Hepatic stellate cell (primary cell): ENCODE measurements at places on chromosomes 1 and 21.

DNA sequence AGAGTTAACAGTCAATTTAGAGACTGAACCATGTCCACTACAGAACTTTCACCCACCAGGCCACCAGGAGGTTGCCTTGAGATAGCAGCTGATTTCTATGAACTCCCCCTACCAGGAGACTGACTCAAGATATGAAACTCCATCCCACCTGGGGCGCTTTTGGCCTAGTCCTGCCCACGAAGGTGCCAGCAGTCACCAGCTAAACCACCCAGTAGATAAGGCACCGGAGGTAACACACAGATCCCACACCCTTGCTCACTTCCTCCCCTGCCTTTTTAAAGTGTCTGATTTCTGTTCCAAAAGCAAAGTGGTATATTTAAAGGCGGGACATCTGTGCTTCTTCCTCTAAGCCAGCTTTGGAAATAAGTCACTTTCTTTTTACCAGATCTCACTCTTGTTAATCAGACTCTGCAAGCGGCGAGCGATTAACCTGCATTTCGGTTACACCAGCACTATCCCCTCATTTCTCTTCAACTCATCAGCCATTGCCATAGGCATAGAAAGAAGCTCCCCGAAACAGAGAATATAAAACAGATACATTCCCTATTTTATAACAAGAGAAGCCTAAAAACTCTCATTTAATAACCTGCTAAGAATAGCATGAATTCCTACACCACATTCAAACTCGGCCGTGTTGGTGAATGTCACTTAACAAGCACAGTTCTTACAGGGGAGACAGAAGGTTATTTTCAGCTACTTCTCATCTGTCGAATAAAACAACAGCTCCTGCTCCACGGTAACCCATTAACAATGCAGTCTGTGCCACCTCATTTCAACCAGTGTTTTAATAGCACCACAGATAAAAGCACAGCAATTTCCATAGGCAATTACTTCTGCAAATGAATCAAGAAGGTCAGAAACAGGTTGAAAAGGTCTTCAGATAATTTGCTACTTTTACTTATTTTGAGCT lies 318.1 kb downstream of the KCNH1 start:
- no peak for DNase-seq

GRCh38 chr1:102751111-102751510 lies 357.2 kb downstream of the COL11A1 start:
- no peak for DNase-seq

DNA sequence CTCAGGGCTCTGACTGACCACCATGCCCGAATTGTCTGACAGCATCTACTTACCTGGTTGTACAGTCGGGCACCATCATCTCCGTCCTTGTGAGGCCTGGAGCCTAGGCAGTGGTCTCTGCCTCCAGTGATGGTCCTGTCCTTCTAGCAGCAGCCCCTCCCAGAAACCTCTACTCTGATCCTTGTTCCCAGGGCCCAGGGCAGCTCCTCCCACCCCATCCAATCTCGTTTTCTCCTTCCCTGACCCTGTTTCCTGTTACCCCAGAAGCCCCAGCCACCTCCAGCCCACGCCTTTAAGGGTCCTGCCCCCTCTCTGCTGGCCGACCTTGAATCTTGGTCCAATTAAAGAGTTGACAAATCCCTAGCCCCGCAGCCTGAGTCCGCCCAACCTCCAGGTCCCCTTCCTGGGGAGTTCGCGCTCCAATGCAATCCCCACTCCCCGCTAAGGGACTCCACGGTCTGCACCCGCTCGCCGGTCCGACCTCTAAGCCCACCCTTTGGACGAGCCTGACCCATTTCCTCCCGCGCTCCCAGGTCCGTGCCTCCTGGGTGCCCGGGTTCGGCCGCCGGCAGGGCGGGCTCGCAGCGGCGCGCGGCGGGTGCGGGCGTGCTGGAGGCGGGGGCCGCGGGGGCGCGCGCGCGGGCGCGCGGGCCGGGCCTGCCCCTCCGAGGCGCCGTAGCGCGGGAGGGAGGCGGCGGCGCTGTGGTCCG lies at the start of gene B4GALT2:
Gene B4GALT2 (plus strand): TSS at position 660 of the 710 bp plus-strand sequence. CDS start 1,951 bp downstream, outside the sequence.
- DNase-seq: peak; percentile 87

DNA sequence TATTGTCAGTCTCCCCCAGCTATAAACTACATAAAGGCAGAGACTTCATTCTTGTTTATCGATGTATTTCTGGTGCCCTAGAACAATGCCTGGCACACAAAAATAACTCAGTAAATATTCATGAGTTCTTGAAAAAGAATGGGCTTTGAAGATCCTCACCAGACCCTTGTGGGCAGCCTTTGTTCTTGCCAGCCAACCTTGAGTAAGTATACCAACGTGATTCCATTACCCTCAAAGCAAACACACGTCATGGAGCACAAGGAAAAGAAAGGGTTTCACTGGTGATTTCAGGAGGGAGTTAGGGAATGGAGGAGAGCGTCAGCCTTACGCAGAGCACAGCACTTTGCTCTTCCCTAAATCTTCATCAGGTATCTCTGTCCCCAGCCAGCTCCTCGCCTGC lies 29.4 kb downstream of the NMNAT2 start:
- no peak for DNase-seq

GRCh38 chr1:8746554-8746953 lies 70.9 kb downstream of the RERE start:
- no peak for DNase-seq

- DNase-seq: no peak
Measured at GRCh38 chr1:71755441-71755840, 526.9 kb downstream of the NEGR1 start.

- DNase-seq: no peak
Measured at GRCh38 chr1:218401998-218402785, 57.1 kb downstream of the TGFB2 start.

DNA sequence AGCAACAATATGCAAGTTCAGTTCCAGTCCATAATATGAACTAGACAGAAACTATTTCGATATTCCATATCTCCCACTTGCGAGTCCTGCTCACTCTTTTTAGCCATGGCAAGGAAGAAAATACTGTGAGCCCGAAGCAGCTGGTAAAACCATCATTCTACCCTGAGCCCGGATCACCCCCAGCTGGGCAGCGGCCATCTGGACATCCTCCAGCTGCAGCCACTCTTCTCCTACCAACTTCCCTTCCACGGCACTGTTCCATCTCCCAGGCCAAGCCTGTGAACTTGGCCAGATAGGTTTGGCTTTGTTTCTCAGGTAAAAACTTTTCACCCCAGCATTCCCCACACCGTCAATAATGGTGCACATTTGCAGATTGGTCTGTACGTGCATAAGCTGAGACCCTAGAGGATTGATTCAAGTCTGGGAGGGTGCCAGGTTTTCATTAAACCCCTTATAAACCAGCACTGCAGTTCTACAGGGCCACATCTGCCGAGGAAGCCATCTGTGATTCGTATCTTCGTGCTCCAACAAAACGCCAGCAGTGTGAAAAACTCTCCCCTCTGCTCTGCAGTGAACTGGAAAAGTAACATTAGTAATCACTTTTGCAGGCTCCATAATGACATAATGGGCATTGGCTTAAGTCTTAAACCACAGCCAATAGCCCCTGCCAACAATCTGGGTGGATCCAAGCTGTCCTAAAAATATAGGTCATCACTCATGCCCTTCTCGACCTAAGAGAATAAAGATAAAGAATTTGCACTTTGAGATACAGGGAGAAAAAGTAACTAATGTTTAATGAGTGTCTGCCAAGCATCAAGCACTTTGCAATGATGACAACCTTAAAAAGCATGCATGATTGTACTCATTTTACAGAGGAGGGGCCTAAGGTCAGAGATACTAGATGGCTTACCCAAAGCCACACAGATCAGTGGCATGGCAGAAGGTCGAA lies 205.1 kb downstream of the PLPP3 start:
- DNase-seq: no peak

GRCh38 chr1:42691157-42691498 lies 8.9 kb downstream of the YBX1 start:
- DNase-seq: no peak

DNA sequence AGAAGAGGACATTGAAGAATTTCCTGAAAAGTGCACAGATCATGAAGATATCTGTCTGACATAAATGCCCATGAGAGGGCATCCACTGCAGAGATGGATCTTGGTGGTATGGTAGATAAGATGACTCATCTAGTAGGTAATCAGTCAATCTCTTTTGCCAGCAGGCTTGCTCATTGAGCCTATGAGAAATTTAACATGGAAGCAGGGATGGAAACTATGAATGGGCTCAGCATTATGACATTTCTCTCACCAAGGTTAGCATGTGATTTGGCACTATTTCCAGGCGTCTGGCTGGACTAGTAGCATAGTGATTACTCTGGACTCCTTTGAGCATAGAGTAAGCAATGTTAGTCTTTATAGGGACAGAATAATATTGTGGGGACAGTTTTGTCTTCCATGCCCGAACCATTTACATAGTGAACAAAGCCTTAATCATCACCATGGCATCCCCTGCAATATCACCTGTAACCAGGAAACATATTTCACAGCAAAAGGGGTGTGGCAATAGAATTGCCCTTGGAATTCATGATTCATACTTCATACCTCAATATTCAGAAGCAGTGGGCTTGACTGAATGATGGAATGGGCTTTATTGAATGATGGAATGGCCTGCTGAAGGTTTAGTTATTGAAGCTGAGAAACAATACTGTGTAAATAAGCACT lies 7.3 kb downstream of the OR2C3 start:
- no peak for DNase-seq

DNA sequence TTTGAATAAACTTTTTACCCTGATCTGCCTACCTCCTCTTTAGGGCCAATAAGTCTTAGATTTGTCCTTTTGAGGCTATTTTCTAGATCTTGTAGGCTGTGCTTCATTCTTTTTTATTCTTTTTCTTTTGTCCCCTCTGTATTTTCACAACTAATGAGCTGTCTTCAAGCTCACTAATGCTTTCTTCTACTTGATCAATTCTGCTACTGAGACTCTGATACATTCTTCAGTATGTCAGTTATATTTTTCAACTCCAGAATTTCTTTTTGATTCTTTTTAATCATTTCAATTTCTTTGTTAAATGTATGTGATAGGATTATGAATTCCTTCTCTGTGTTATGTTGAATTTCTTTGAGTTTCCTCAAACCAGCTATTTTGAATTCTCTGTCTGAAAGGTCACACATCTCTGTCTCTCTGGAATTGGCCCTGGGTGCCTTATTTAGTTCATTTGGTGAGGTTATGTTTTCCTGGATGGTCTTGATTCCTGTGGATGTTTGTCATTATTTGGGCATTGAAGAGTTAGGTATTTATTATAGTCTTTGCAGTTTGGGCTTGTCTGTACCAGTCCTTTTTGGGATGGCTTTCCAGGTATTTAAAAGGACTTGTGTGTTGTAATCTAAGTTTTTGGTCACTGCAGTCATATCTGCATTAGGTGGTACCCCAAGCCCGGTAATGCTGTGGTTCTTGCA lies 11.2 kb upstream of the ATG4C start:
- DNase-seq: no peak

- DNase-seq: no peak
Measured at GRCh38 chr21:45377325-45377709, 27.6 kb upstream of the COL18A1 start.

DNA sequence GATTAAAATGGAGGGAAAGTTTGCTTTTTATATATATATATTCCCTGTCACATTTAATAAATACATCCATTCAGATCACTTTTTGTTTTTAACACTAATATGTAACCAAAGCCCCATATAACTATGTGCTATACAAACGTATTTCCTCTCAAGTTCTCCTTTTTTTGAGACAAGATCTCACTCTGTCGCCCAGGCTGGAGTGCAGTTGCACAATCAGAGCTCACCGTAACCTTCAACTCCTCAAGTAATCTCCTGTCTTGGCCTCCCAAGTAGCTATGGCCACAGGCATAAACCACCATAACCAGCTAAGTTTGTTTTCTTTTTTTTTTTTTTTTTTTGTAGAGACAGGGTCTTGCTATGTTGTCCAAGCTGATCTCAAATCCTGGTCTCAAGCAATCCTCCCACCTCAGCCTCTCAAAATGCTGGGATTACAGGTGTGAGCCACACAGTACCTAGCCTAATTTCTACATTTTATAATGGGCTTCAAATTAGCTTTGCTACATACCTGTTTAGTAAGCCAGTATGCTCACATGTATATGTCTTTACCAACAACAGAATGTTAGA lies 120.0 kb downstream of the TGFBR3 start:
- no peak for DNase-seq

GRCh38 chr1:77060000-77060399 lies 159.2 kb downstream of the PIGK start:
- no peak for DNase-seq

DNA sequence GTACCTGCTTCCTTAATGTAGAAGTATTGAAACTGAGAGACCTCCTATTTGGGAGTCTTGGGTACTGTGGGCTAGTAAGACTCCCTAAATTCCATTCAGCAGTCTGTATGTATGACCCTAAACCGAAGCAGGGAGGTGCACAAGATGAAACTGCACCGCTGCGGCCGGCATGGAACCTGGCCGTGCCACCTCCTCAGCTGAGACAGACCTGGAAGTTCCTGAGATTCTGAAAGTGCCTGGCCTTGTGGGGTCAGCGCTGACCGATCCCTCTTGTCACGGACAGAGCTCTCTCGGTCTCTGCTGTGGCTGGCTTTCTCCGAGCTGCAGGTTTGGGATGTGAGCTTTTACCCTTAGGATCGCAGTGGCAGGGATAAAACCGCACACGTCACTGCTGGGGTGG lies 27.0 kb downstream of the PCNT start:
- no peak for DNase-seq

GRCh38 chr1:157505481-157506272 lies 46.6 kb downstream of the FCRL5 start:
- peak; percentile 70 for DNase-seq
